ENCODE measurements at places on chromosomes 5 and 9.

GRCh38 chr5:60703944-60704343 lies 4.0 kb upstream of the DEPDC1B start:
- DNase-seq = no peak

- no peak for DNase-seq
Measured at GRCh38 chr9:7316166-7316795, 483.3 kb downstream of the DMAC1 start.

DNA sequence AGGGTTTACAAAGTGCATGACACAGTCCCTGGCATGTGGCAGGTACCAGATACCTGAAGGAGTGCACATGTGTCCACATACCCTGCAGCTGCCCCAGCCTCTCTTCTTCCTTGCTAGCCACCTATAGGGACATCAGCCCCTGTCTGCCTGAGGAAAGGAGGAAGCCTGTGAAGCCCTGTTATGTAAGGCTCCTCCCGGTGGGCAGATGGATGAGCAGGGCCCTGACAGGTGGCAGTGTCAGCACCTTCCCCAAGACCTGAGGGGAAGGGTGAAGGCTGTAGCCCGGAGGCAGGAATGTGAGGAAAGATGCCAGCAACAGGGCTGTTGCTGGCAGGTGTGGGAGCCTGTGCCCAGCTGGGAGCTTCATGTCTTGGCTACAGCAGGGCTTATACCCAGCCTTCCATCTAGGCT lies 21.7 kb downstream of the TCF7 start:
- DNase-seq = no peak

DNA sequence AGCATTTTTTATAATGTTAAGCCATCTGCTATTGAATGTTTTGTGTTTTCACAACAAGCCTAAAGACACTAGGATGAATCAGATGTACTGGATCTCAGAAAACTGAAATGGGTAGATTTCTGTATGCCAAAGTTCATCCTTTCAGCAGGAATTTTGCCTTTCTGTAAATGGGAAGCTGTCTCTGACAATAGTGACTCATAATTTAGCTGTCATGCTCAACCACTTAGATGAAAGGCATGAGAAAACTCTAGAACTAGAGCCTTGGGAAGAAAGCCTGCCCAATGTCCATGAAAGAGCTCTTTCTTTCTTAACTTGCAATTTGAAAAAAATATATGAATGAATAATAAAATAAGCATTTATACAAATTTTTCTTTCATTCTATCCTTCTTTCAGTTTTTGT lies 616.0 kb upstream of the EDIL3 start:
- no peak for DNase-seq

DNA sequence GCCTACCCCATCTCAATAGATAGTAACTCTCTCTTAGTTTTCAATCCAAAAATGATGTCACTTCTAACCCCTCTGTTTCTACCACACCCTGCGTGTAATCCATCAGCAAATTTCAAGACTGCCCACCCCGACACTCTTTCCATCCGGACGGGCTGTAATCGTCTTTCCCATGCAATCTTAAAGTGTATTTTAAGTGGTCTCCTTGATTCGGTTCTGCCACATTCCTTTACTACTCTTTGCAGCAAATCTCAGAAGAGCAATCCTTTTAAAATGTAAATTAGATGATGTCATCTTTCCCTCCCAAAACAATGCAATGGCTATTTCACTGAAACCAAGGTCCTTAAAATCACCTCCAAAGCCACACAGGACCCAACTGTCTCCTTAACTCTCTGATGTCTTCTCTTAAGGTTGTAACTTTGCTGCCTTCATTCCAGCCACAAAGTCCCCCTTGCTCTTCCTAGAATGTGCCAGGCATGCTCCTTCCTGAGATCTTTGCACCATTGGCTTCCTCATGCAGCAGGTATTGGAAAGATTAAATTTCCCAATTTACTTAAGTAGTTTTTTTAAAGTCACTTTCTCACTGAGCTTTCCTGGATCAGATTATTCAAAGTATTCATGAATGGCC lies 932.5 kb upstream of the WWC1 start:
- DNase-seq = no peak

- no peak for DNase-seq
Measured at GRCh38 chr5:124795829-124796228, 49.4 kb upstream of the ZNF608 start.

GRCh38 chr9:72363236-72363635 lies 1.8 kb downstream of the ZFAND5 start:
- DNase-seq = no peak

GRCh38 chr9:130215341-130216119 lies 43.3 kb downstream of the NCS1 start:
- DNase-seq = no peak

- no peak for DNase-seq
Measured at GRCh38 chr5:16531063-16531648, 65.6 kb upstream of the ZNF622 start.

GRCh38 chr5:137186759-137187461 lies 312.2 kb downstream of the SPOCK1 start:
- DNase-seq = no peak

- no peak for DNase-seq
Measured at GRCh38 chr9:98007251-98007928, 24.2 kb downstream of the ANP32B start.

- no peak for DNase-seq
Measured at GRCh38 chr5:44807269-44807668, 1.5 kb upstream of the MRPS30 start.

DNA sequence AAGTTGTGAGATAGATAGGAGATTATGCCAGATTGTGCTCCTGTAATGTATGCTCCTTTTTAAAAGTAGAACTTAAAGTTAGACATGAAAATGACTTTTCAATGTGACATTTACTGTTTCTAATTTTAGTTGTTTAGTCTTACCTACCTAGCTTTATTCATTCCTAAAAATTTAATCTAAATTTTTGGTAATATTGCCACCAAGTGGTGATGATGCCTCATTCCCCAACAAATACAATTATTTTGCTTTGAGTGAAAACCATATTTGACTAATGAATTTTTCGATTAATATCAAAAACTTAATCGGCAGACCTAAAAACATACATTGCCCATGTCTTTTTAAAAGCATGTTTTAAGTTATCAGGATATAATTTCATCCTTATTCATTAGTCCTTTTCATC lies 25.6 kb downstream of the PPWD1 start:
- no peak for DNase-seq

GRCh38 chr5:103847060-103847459 lies 284.5 kb upstream of the NUDT12 start:
- no peak for DNase-seq

- no peak for DNase-seq
Measured at GRCh38 chr5:73514418-73514817, 16.2 kb downstream of the BTF3 start.

DNA sequence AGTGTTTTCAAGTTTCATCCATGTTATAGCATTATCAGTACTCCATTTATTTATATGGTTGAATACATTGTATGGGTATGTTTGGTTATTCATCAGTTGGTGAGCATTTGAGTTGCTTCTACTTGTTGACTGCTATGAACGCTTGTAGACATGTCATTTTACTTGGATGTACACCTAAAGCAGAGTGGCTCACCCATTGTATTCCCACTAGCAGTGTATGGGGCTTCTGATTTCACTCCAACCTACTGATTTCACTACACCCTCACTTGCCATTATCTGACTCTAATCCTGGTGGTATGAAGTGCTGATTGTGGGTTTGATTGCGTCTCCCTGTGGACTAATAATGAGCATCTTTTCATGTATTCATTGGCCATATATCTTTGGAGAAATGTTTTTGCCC lies 9.5 kb downstream of the NPM1 start:
- no peak for DNase-seq

- DNase-seq = no peak
Measured at GRCh38 chr5:167271511-167271910, 1019.9 kb upstream of the WWC1 start.

- DNase-seq = no peak
Measured at GRCh38 chr9:33868440-33868973, 51.5 kb downstream of the UBE2R2 start.

DNA sequence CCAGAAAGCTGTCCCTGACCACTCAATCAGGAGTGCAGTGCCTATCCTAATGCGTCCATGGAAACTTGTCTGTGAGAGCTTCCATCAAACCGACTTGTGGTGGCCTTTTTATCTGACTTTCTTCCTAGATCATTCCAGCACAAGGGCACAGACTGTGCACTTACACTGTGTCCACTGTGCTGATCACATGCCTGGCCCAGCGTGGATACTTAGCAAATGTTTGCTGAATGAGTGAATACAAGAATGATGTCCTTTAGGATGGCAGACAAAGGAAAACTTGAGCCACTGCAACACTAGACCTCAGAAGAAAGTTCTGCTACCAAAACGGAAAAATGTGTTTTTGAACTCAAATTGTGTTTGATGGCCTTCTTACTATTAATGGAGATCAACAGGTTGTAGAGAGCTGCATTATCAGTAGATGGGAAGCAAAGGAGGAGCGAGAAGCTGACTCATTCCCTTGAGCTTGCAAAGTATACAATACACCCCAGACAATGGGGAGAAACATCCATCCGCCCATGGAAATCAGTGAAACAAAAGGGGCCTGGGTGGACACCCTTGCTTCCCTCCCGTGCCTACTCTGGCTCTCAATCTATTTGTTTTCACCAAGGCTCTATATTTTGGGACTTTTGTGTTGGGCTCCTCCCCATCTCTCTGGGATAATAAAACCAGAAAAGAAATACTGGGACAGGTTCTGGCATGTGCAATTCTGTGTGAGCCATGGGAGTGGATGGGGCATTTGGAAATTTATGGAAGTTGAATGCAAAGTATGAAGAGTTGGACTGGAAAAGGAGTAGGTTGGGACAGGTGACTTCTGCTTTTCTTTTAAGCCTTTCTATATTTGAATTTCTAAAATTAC lies 76.2 kb upstream of the ZFAND5 start:
- no peak for DNase-seq

DNA sequence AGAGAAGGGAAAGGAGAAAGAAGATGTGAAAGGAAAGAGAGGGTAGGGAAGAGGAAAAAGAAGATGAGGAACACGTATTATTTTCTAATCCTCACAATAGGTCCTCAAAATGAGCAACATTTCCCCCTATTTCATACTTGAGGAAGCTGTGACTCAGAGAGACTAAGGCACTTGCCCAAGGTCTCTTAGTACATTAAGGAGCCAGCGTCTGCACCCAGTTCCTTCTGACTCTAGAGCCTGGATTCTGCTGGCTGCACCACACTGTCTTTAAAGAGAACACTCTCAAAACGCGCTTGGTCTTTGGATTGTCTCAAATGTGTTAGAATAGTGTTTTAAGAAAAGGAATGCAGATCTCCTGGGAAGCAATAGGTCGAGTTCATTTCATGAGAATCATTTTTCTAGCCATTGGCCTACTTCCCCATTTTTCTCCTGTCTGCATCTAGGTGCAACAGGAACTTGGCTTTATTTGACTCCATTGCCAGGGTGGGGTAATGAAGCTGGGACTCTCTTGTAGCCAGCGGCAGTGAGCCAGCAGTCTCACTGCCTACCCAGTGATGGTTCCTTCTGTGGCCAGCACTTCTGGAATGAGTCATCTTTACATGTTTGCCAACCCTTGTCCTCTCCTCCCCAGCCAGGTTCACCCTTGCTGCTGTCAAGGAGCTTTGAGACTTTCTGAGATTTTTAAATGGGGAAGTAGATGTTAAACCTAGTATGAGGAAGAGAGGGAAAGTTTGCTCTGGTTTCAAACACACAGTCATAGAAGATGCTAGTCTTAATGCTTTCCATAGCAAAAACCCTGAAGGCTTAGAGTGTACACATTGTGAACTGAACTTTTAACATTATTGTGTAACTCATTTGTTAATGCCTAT lies 82.7 kb downstream of the DOCK8 start:
- no peak for DNase-seq

DNA sequence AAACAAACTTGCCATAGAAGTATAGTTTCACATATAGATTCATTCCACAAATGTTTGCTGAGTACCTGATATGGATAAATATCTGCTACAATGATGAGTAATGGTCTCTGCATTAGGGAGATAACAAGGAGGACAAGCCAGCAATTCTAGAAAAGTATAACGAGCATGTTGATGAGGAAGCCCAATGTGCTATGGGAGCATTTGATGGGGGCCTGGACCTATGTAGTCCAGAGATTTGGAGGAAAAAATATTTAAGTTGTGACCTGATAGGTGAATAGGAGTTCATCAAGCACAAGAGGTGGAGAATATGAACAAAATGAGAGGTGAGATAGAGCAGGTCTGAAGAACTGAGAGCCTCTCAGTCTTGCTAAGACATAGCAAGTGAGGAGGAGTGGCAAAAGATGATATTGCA lies 14.4 kb upstream of the TMEM245 start:
- DNase-seq = no peak

- DNase-seq = no peak
Measured at GRCh38 chr5:132064140-132064539, 3.7 kb downstream of the IL3 start.

DNA sequence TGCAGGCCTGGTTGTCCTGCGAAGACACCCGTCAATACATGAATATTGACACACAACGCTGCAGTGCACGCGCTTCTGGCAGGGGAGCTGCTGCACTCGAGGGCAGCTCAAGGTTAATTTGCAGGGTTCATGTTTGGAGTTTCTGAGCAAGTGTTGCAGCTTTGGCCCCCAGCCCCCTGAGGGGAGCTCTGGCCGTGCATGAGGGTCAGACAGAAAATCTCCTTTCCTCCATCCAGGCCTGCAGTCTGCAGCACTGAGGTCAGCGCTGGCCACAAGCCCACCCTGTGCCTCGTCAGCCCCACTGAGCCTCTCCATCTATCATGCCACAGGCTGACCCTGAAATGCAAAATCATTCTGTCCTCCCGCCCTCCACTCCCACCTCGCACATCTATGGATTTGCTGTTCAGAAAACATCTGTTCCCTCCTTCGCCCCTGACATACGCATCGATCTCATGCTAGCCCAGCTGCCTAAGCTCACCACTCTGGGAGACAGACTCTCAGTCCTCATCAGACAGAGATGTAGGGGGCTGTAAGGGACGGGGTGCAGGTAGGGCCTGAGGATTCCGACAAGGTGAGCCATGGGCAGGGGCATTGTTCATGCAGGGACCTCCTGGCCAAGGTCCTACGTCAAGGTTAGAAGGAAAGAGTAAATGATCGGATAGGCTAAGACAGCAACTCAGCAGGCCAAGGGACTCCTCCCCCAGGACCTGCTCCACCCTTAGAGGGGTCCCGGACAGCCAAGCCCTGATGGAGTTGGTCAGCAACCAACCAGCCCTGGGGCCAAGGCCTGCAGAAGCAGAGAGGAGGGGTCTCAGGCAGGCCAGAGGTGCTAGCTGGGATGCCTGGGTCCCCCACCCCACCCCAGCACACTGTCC lies 125.1 kb downstream of the KCNIP1 start:
- no peak for DNase-seq

GRCh38 chr5:77772729-77773128 lies 3.4 kb downstream of the TBCA start:
- no peak for DNase-seq

DNA sequence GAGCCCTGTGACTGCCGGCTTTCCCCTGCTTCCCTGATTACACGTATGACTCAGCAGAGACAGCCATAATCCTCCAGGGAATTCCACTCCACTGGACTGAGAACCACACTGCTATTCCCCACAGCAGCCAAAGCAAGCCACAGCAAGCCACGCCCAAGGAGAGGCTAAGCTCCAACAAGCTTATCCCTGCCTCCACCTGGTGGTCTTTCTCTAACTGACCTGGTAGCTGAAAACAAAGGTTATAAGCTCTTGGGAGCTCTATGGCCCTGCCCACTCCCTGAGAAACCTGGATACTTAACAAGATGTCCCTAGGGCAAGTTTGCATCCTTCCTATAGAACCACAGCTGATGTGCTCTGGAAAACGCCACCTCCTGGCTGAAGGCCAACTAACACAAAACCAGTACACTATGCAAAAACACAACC lies 613.7 kb upstream of the CDH18 start:
- DNase-seq = peak; percentile 9

- DNase-seq = no peak
Measured at GRCh38 chr9:79610019-79610631, 38.4 kb downstream of the TLE4 start.
